ENCODE measurements at places on chromosomes 16 and 17.

DNA sequence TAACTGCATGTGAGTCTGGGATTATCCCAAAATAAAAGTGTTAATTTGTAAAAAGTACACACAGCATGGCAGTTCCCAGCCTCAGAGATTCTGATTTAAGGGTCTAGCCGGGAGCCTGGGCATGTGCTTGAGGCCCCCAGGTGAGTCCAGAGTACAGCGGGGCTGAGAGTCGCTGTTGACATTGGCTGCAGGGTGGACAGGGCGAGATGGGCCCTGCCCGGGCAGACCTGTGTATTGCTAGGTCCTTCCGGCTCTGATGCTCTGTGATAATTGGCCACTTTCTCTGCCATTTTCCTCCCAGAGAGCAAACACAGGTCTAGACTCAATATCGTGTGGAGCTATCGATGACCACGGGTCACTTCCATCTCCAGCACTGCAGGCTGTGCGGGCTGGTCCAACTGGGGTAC is 73.6 kb downstream of the ABCC6 start:
- DNase-seq, result no peak

DNA sequence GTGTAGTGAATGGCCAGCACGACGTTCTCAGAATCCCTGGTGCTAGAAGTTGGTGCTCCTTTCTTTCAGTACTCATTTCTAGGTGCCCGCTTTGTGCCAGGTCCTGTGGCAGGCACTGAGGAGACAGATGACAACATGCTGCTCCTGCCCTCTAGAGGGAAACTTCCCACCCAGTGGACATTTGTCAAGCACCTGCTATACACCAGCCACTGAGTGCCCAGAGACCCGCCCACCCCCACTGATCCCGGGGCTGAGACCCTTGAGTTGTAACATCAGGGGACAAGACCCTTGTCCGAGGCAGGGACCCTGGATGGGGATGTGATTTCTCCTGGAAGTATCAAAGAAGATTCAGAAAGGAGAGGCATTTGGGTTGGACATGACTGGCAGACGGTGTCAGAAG is 25.1 kb downstream of the UNC13D start:
- no peak for DNase-seq

- no peak for DNase-seq
These were observed 28.4 kb downstream of the SLC25A10 start for GRCh38 chr17:81740395-81740961.

- DNase-seq, result no peak
These were observed 57.8 kb downstream of the STH start for GRCh38 chr17:46056800-46057304.

DNA sequence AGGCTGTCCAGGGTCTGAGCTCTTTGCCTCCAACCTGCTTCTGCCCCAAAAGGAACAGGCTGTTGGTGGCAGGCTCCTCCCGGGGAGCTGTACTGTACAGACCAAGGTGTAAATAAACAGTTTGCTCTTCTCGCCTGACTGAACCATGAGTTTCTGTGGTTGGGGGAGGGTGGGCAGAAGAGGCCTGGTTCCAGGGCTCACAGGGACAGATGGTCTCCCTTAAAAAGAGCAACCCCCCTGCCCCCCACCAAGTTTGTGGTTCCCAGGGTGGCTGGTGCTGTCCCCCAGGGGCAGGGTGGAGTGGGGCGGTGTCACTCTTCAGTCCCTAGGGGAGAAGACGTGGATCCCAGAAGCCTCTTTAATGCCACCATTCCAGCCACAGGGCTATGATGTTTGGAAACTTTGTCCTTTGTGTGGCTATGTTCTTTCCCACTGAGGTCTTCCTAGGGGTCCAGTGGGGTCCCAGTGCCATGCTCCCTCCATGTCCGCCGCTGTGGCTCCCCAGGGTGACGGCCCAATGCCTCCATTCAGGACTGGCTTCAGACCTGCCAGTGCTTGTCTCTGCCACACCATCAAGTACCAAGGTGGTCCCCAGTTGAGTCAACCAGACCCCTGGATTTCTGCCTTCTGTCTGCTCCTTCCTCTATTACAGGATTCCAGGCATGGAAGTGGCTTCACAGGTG is 146.7 kb downstream of the RAB11FIP4 start:
- no peak for DNase-seq

DNA sequence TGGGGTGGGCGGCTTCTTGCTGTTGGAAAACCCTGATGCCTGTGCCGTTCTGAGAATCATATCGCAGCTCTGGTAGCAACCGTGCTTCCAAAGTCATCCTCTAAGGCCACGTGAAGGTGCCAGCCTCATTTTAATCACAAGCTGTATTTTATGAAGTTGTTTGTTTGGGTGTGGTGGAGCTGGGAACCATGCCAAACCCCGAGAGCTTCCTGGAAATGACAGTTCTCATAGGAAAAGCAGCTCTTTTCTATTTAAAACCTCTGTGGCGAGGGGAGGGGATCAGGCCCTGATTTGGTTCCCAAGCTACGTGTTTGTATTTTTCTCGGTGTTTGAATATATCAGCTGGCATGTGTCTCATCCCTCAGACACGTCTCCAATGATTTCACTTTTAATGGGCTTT is 21.7 kb downstream of the KNOP1 start:
- DNase-seq, result peak; percentile 34

- DNase-seq, result no peak
These were observed 15.3 kb downstream of the ENGASE start for GRCh38 chr17:79089720-79090442.

- no peak for DNase-seq
These were observed 5.2 kb upstream of the CDH11 start for GRCh38 chr16:65126845-65127624.

DNA sequence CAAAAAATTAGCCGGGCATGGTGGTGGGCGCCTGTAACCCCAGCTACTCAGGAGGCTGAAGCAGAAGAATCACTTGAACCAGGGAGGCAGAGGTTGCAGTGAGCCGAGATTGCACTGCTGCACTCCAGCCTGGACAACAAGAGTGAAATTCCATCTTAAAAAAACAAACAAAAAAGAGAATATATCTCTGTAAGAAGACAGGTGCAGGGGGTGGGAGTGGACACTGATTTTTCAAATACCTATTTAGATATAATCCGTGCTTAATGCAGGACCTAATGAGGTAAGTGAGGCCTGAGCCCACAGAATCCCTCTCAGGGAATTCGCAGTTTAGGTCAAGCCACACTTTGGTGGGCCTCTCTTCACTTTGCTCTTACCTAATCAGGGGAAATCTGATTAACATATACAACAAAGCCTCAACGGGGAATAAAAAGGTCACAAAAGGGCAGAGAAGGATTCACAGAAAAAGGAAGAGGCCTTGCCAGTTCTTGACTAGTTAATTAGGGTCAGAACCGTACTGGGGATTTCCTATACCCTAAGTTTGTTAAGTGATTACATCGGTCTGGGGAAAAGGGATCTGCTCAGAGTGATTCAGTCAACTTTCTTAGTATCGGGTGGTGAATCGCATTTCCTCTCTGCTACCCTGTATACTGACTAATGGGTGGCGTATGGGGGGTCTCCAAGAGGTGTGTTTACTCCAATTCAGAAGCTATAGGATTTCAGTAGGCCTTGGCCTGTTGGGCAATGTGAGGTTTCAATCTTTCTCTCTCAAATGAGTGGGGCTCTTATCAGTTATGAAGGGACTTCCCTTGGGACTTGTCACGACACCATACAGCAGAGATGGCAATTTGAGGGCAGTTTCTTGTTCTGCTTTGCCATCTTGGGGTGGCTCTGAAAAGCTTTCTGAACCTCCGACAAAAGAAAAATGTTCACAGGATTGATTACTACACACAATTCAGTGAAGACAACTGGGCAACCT is 1.9 kb upstream of the NFAT5 start:
- peak; percentile 9 for DNase-seq

DNA sequence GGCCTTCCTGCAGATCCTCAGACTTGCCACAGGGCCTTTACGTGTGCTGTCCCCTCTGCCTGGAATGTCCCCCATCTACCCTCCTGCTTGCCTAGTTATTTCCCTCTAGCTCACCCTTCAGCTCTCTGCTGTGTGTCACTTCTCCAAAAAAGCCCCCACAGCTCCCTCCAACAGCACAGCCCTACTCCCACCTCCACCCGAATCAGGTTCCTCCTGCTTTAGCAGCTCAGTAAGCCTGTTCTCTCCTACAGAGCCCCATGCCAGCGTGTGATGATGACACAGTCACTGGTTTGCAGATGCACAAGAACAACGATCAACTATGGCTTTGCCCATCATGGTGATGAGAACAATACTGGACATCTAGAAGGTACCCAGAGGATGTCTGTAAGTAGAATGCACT is 7.1 kb upstream of the SAMD14 start:
- no peak for DNase-seq

Data from T follicular helper cell (primary cell).